CD4-positive, alpha-beta T cell treated with Interleukin-6 for 4 hours (primary cell): ENCODE measurements at places on chromosomes 2 and 18.

GRCh38 chr18:78548261-78549058 is 431.2 kb upstream of the SALL3 start:
- no peak for DNase-seq

GRCh38 chr2:241265506-241265905 is 50.0 kb downstream of the HDLBP start:
- no peak for DNase-seq

GRCh38 chr2:239684271-239684810 is 283.5 kb upstream of the HDAC4 start:
- no peak for DNase-seq

DNA sequence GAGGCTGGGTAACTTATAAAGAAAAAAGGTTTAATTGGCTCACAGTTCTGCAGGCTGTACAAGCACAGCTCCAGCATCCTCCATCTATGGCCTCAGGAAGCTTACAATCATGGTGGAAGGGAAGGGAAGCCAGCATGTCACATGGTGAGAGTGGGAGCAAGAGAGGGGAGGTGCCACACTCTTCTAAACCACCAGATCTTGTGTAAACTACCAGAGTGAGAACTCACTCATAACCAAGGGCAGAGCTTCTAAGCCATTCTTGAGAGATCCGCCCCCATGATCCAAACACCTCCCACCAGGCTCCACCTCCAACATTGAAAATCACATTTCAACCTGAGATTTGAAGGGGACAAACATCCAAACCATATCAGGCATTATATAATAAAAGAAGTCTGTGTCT is 121.6 kb upstream of the CDC42EP3 start:
- no peak for DNase-seq

DNA sequence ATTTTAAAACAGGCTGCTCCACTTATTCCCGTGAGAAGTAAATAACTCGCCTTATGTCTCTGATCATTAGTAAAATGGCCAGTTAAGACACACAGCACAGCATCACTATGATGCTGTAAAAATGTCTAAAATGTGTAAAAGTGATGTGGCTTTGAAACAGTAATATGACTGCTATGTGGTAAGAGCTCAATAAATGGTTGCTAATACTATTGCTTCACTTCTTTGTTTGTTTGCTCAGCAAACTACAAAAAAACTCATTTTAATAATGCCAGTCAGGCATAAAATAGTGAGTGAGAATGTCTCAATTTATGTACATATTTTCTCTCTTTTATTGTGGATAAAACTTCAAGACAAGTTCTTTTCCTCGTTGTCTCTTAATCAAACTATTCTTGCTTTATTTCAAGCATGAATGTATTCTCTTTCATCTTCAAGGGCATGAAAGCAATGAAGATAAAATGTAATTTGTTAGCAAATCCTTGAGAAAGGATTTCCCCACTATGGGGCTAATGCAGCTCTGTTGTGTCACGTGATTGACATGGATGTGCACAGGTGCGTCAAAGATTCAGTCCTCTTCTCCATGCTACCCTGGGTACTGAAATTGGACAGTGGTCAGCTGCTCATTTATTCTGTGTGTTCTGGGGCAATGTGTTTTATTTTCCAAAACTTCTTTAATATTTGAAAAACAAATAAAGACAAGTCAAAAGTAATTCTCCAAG is 387.2 kb downstream of the TRIB2 start:
- DNase-seq, result no peak

- DNase-seq, result no peak
Measured at GRCh38 chr2:241841181-241842066, 17.3 kb downstream of the PDCD1 start.

- no peak for DNase-seq
Measured at GRCh38 chr2:69801745-69802290, 27.6 kb upstream of the GMCL1 start.

DNA sequence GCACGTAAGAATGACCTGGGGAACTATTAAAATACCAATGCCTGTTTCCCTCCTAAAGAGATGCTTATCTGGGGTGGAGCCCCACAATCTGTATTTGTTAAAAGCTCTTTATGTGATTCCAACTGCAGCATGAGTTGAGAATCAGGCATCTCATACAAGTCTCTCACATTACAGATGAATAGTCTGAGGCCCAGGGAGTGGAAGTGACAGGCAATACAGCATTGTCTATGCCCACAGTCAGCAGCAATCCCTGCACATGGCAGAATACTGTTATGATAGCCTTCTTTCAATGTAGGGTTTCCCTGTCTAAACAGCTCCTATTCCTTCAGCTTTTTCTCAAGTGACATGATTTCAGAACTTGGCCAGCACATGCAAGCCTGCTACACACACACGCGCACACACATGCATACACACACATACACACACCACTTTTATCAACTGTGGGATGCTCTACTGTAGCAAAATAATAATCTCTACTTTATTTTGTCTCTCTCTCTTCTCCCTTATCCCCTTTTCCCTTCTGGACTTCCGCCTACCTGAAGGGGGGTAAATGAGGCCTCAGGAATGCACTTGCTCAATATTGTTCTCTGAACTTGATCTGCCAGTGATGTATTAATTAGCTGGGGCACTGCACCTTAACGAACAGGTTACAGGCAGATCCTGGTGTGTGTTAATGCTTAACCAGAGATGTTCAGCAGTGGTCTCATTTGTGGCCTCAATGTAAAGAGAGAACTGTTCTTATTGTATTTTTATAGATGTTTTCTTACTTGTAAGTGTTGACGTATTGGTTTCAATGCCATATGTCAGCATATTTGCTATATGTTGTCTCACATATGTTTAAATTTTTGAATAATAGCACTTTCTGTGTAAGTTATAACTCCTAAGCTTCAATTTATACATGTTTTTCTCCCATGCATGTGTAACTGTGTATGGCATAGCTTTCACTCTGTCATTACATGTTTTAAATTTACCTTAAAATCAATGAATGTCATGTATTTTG is 116.0 kb downstream of the SETBP1 start:
- DNase-seq, result no peak

GRCh38 chr2:120393456-120393855 is 47.5 kb downstream of the INHBB start:
- DNase-seq, result no peak

GRCh38 chr2:45301307-45302277 is 292.3 kb upstream of the SIX2 start:
- DNase-seq, result no peak

DNA sequence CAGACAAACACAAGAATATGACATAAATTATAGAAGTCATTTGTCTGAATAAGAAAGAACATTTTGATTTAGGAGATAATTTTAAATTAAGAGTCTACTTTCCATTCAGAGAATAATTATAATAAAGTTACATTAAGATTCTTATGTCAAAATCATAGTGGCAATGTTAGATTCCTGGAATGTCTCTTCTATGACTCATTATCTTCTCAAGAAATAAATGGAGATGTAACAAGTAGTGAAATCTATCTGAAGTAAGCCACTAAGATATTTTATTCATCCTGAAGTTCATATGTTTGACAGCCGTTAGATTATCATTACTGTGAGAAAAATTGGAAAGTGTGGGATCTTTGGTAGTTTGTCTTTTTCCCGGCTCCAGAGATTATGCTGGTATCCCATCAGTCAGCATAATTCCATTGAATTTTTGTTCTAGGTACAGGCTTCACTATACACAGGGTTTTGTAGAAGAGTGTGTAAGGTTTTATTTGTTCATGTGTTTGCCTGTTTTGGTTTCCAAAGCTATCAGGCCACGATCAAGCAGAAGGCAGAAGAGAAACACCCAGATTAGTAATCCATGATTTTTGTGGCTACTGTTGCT is 1246.6 kb upstream of the LRRTM1 start:
- DNase-seq, result no peak

DNA sequence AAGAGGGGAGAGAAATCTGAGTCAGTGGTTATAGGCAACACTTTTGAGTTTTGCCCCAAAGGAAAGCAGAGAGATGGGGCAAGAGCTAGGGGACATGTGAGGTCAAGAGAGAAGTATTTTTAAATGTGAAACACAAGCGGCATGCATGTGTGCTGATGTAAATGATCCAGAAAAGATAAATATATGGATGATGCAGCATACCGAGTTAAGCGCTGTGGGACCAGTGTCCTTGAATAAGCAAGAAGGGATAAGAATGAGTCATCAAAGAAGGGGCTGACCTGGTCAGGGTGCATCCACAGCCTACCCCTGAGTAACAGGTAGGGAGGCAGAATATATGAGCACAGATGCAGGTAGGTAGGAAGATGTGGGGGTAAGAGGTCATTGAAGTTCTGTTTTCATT is 180.9 kb downstream of the TRABD2A start:
- no peak for DNase-seq

GRCh38 chr2:26179446-26179913 is 6.6 kb downstream of the GAREM2 start:
- no peak for DNase-seq

- DNase-seq, result no peak
Measured at GRCh38 chr2:237159006-237159911, 73.6 kb downstream of the COPS8 start.

DNA sequence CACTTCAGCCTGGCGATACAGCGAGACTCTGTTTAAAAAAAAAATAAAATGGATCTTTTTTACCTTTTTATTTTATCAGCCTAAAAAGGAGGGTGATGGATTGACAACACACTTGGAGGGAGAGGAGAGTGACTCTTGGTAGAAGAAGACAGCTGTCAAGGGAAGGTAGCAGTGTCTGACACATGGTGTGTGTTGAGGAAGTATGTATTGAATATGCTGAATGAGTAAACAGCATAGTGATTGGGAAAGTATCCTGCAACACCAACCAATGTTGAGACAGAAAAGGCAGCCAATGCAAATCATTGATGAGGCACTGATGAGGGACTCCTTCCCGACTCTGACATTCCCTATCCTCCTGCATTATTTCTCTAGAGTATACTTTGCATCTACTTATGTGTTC is 306.4 kb downstream of the LPIN1 start:
- no peak for DNase-seq

- no peak for DNase-seq
Measured at GRCh38 chr2:25639131-25639530, 34.2 kb downstream of the DTNB start.

DNA sequence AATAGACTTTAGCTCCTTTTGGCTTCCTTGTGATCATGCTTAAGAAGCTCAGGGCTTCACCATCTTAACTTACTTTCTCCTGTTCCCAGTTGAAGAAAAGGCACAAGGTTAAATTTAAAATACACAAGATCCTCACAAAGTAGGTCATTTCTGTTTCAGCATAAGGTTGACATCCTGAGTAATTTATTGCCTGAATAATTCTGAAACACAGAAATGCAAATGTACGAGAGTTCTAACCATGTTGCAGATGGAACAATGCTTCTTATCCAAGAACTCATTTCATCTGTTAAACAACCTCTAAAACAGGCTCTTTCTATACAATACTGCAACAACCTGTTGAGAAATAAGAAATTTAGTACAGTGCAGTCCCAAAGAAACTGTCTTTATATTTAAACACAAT is 395.2 kb downstream of the BCL11A start:
- DNase-seq, result no peak

- no peak for DNase-seq
Measured at GRCh38 chr2:220002251-220002650, 374.8 kb downstream of the SLC4A3 start.

- DNase-seq, result no peak
Measured at GRCh38 chr2:122749405-122749804, 994.0 kb downstream of the TSN start.

GRCh38 chr2:10732924-10733565 is 11.6 kb downstream of the ATP6V1C2 start:
- no peak for DNase-seq

DNA sequence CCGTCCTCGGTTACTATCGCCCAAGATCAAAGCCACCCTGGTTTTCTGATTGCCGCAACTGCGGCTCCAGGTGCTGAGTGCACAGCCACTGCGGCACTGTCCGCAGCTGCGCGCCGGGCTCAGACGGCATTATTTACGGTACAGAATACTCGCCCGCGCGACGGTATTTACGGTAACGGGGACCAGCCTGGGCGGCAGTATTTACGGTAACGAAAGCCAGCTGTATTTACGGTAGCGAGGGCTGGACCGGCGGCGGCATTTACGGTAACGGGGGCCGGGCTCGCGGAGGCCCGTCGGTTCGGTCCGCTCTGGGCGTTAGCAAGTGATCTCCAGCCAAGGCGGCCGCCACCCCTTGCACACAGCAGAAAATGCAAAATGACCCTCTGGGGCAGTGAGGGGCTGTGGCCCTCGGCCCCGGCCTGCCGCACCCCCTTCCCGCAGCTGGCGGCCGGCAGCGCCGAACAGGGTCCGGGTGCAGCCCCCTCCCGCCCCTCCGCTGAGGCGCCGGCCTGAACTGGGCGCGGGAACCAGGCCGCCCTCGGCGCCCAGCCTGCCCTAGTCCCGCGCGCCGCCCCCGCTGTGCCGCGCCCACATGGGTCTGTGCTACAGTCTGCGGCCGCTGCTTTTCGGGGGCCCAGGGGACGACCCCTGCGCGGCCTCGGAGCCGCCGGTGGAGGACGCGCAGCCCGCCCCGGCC is at the start of gene GNAL:
GNAL (plus strand) TSS at position 293 of the 697 bp plus-strand sequence; CDS start at position 593, 300 bp downstream.
- DNase-seq, result peak; percentile 24

GRCh38 chr2:76642129-76642528 is 880.0 kb downstream of the LRRTM4 start:
- DNase-seq, result no peak

- no peak for DNase-seq
Measured at GRCh38 chr2:159326569-159327255, 40.2 kb upstream of the WDSUB1 start.

DNA sequence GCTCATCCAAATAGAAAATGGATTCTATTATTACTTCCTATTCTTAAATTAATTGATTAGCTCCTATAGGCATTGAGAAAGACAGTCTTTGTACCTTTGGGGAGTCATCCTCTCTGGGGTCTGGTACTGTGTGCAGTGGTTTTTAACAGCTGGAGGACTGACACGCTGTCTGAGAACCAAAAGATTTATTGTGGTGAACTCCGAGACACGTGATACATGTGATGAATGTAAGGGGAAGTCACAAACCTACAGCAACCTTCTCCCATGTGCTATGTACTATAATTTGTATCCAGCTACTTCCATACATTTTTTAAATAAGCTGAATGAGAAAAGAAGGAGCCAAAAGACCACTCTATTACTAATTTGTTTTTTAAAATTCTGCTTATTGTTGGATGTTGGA is 133.7 kb downstream of the GALNT3 start:
- no peak for DNase-seq
